Activated CD4-positive, alpha-beta T cell treated with anti-CD3 and anti-CD28 coated beads, Interleukin-2, amount 50 U/mL, for 4 hours (primary cell): ENCODE measurements at places on chromosomes 7 and 10.

DNA sequence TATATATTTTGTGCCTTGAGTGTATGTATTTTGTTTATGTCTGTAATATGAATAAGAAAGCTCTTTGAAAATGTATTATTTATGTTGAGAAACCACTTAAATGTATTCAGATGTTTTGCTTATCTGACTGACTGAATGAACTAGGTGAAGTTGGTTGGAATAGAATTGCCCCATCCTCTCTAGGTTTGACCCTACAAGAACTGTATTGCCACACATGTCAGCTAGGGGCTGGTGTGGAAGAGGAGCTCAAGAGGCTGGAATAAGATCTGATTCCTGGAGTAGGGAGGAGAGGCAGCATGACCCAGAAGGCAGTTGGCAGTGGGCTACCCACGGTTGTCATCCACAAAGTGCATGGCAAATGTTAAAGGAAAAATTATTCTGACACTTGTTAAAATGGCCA lies 9.1 kb downstream of the SSMEM1 start:
- DNase-seq = no peak

GRCh38 chr10:26790221-26790995 lies 70.3 kb downstream of the ABI1 start:
- no peak for DNase-seq

DNA sequence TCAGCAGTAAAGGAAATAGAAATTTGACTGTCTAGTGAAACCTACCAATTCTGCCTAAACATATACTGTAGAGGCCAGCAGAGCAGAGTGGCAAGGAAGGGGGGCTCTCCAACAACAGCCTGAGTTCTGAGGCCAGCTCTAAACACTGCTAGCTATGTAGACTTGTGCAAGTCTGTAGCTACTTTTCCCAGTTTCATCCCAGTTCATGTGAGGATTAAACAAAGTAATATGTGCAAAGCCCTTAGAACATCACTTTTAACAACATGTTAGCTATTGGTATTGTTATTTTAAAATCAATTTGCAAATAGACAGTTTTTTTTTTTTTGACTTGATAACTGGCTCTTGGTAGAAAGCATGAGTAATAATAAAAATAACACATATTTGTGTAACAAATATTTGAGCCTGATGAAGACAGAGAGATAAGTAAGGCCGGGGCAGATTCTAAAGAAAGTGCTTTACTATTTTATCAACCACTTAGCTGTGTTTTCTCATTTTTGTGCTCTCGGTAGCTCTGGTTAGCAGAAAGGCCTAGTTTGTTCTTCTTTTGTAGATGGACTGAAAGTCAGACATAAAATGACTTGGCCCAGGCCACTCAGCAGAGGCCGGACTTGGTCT lies 9.3 kb downstream of the CHST12 start:
- no peak for DNase-seq

- no peak for DNase-seq
Observed at GRCh38 chr7:152382244-152382643, 53.6 kb downstream of the KMT2C start.

DNA sequence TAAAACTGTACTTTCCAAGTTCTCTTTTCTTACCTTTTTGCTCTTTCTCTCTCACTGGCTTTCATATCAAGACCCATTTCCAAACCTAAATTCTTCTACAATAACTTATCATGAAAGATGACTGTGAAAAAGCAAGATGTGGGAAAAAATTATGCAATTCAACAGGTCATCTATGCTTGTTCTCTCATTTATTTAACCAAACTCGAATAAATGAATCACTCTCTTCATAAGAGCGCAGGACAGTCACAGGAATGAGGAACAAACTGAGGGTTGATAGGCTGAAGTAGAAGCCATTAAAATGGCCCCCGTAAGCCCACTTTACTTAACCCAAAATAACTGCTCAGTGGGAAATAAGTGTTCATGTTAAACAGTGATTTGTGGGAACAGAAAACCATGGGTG lies 1289.7 kb upstream of the SORCS1 start:
- DNase-seq = no peak
